ENCODE measurements at places on chromosomes 6 and 20.

DNA sequence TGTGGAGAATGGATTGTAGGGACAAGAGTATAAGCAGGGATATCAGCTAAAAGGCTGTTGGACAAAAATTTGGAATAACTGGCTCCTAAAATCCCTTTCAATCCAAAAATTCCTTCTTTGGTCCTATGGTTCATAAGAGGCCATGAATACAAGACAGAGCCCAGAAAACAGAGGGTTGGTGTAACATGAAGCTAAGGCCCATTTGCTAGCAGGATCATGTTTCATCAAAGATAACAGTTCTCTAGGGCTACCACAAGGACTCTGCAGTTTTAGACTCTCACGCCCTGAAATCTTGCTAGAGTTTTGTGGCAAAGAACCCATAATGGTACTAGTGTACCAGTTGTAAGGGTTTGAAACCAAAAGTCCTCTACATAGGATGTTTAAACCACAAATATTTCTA lies 327.8 kb upstream of the TBX18 start:
- no peak for DNase-seq

- peak; percentile 43 for DNase-seq
Observed at GRCh38 chr6:149438855-149439254, 38.8 kb downstream of the SUMO4 start.

DNA sequence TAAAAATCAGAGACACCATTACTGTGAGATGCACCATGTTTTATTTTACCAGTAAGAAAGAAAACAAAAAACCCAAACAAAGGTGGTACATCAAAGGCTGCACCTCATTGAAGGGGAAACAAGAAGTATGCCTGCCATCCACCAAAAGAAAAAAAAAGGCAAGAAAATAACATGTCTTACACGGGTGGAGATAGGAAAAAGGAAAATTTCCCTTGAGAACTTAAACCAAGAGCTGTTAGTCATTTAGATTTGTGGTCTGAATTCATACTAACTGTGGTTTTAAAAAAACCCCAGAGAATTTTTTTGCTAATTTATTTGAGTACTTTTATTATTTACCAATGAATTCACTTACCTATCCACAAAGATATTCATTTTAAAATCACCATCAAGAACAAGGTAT lies 144.0 kb downstream of the LRRC1 start:
- no peak for DNase-seq

DNA sequence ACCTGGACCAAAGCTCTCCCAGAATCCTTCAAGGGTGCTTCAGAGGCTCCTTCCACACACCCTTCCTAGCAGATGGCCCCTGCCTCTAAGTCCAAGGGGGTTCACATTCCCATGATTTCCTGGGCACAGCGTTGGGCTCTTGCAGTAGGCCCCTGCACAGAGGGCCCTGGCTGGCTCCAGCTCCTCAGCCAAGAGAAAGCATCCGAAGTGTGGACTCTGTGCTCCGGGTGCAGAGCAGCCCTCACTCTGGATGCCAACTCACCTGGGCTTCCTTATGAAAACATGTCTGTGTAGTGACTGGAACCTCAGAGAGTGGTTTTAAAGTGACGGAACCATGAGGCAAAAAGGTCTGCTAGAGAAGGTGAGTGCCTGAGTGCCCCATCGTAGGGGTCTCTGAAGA lies 11.6 kb downstream of the YTHDF1 start:
- no peak for DNase-seq

DNA sequence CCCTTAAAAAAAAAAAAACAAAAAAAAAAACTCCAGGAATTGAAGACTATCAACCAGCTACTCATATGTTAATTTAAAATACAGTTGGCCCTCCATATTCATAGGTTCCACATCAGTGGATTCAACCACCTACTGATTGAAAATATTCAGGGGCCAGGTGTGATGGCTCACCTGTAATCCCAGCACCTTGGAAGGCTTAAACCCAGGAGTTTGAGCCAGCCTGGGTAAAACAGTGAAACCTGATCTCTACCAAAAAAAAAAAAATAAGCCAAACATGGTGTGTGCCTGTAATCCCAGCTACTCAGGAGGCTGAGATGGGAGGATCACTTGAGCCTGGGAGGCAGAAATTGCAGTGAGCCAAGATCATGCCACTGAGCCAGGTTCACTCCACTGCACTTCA lies 72.4 kb upstream of the SMIM8 start:
- no peak for DNase-seq

DNA sequence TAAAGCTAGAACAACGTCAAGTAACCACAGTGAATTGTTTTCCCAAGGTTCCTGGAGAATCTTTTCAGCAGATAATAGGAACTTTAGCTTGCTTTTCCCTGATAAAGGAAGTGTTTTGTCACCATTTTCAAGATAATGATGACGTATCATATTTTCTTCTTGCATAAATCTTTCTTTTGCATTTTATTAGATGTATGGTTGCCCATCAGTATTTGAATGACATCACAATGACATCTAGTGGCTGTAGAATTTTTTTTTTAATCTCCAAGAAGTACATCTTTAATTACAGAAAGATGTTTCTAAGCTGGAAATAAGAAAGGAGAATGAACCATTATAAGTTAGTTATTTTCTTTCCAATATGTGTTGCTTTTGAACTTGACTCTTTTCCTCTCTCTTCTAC lies 83.0 kb downstream of the CENPW start:
- DNase-seq, result no peak
